ENCODE measurements at places on chromosomes 2 and 18. TPM values are rescaled to one million over a fixed set of nuclear protein-coding genes. Genes with fewer than 3 reads are reported as not detected.
A peak's percentile ranks its signal among the peaks of the same experiment; 100 is the strongest.

Gene RGPD3
- 0.75 TPM for total RNA-seq

Gene SLC4A5
- 5.9 TPM for total RNA-seq

Gene PMAIP1
- 6.9 TPM for total RNA-seq

GRCh38 chr2:83665894-83666293, 793.2 kb downstream of the SUCLG1 start:
- peak; percentile 52 for ATAC-seq

DNA sequence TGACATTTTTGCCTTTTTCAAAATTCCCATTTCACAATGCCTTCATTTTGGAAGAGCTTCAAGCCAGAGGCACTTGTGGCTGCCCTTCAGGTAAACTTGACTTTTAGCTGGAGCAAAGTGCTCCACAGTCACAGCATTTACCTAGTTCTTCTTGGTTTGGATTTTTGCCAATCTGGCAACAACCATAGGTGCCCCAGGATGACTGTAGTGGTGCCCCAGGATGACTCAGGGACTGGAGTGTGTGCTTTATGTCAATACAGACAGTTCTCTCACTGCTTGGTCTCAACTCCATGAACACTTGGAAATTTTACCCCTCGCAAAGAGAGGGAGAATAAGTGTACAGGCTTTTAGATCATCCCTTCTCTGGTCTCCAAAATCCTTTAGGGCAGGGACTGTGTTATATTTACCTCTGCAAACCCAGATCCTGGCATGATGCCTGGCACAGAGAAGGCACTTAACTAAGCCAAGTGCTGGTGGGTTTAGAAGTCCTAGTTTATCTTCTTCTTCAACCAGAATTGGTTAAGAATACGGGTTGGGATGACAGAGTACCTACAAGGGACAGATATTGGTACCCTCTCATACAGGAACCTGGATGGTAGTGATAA, 15.3 kb upstream of the PTPN4 start:
- ATAC-seq = no peak

DNA sequence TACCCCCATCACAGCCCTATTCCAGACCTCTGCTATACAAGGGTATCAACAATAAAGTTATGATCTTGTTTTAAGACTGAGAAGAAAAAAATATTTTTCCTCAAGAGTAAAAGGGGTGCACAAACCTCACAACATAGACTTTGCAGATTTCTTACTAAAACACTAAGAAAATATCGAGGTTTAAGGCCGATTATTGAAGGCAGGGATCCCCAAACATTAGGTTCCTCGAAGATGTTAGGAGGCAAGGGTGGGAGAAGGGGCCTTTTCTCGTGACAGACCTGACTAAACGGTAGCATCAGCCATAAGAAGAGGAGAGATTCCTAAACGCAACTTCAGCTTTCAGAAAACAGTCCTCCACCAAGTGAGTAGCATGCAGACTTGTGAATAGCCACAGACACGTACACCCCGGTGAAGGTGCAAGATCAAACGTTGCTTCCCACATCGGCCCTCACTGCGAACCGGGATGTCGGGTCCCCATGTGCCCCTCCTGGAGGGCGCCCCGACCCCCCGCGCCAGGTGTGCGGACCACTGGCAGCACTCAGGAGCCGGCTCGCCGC, 678 bp downstream of the PIAS2 start:
- ATAC-seq = no peak

- ATAC-seq = no peak
Observed at GRCh38 chr2:112150447-112150846, 12.3 kb downstream of the FBLN7 start.

GRCh38 chr2:60554646-60555065, 1.2 kb upstream of the BCL11A start:
- peak; percentile 15 for ATAC-seq

- peak; percentile 20 for ATAC-seq
Observed at GRCh38 chr2:192195548-192196418, 1.1 kb upstream of the TMEFF2 start.

- no peak for ATAC-seq
Observed at GRCh38 chr2:15133461-15133860, 427.7 kb downstream of the NBAS start.

- peak; percentile 19 for ATAC-seq
Observed at GRCh38 chr18:37419315-37419714, 146.3 kb downstream of the CELF4 start.
